ENCODE measurements at places on chromosomes 1 and 21.

DNA sequence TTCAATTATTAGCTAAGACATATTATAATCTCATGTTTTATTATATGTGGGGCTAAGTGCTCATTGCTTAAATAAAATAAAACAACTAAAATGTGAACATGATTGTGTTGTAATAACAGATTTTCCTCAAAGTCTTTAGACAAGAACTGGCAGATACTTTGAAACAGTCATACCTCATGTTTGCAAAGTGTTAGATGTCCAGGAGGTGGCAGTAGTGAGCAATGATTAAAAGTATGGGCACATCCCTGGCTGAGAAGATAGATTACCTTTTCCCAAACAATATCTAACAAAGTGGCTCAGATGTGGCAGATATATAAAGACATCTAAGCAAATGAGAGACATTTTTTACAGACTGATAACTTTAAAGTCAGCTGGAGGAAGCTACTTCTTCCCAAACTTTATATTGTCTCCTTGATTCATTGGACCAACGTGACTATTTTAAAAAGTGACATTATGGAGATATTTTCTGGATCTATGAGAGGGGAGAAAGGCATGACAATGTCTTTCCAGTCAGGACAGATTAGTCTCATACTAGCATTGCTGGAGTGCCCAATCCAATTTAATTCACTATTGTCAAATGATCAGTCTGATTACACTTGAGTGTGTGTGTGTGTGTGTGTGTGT is 269.8 kb downstream of the S1PR1 start:
- peak; percentile 26 for DNase-seq

DNA sequence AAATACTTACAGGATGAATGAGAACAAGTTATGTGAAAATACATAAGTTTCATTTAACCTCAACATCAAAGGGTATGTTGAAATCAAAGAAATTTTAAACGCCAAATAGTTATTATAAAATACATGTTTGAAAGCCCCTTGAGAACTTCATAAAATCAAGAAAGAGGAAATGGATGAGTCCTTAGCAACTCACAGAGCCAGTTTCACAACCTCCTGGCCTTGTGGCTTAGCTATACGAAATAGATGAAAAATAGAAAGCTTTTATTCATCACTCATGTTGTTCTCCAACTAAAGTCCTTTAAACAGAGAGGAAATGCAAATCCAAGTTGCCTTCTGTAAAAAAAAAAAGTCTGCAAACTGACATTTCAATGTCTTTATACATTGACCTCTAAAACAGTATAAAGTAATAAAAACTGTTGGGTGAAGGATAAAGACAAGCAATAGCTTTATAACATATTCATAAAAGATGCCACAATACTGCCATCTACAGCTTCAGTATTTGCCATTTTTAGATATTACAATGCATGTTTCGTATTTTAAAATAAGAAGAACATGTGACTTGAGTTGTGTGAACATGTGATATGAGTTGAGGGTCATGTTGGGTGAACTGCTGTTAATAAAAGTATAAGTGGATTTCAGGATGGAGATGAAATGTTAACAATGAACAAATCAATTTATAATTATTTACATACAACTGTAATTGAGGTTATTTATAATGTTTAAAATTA is 847.8 kb downstream of the MRPL39 start:
- DNase-seq, result no peak

DNA sequence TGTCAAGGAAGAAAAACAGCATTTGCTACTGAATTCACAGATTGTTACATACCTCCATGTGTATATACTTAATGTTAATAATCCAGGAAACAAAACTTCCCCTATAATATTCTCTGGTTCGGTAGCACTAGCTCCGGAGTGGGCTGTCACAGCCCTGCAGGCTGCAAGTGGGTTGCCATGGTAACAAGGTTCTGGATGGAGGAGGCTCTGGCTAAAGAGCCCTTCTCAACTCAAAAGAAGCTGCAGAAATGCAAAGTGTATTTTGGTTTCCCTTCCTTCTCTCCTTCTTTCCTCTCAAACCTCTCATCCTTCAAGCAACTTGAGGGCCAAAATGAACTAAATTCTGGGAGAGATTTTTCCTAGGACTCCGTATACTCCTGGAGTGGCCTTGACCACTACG is 45.2 kb downstream of the ASTN1 start:
- no peak for DNase-seq

DNA sequence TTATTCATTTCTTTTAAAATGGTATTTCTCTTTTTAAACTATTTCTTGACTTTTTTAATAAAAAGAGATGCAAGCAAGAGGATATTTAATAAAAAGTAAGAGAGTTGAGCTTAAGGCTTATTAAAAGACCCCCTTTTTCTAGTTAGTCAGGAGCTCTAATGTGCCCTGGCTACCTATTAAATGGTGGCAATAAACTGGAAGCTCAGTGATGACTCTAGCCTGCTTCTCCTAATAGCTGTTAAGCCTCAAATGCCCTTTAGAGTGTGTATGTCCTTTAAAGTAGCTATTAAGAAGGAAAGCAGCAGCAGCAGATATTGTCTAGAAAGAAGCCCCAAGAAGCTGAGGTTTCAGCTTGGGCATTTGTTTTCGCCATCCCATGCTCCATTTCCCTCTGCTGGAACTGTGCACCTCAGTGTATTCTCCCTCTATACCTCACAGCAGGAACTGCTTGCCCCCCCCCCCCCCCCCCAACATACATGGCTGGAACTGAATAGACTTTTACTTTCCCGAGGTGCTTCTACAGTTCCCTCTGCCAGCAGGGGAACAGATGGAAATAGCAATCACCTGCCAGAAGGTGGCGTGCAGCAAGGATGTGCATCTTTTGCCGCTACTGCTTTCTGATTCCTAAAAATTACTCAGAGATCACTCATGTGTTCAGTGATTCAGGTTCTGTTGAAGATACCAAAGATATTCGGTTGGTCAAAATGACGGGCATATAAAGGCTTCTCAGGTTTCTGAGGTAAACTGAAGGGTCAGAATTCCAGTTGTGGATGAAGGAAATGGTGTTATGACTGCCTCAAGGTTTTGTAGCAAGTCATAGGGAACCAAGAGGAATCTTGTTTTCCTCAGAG is 2.5 kb downstream of the RGS4 start:
- DNase-seq, result peak; percentile 4

- peak; percentile 45 for DNase-seq
Observed at GRCh38 chr1:83860490-83861221, 138.3 kb downstream of the TTLL7 start.

DNA sequence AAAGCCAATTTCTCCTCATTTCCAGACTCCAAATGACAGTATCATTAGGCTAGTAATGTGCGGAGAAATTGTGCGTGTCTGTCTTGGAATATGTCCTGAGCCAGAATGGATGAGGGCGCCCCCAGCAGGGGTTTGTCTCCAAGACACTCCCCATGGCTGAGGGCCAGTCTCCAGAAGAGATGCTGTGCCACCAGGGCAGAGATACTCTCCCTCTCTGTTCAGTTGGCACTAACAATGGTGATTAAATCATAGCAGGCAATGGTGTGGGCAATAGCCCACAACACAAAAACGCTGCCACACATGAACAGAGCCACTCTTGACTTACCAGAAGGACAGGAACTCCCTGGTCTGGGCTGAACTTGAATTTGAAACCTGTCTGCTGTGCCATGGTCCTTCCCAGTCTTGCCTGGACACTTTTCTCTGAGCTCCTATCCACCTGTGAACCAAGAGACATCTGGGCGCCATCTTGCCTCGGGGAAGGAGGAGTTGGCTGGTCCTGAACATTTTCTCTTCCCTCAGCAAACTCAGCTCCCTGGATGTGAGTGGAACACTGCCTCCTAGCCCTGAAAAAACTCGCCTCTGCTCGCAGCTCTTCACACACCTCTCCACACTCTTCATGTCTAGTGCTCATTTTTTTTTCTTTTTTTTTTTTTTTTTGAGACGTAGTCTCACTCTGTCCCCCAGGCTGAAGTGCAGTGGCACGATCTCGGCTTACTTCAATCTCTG is 14.8 kb upstream of the ADGRB2 start:
- no peak for DNase-seq

DNA sequence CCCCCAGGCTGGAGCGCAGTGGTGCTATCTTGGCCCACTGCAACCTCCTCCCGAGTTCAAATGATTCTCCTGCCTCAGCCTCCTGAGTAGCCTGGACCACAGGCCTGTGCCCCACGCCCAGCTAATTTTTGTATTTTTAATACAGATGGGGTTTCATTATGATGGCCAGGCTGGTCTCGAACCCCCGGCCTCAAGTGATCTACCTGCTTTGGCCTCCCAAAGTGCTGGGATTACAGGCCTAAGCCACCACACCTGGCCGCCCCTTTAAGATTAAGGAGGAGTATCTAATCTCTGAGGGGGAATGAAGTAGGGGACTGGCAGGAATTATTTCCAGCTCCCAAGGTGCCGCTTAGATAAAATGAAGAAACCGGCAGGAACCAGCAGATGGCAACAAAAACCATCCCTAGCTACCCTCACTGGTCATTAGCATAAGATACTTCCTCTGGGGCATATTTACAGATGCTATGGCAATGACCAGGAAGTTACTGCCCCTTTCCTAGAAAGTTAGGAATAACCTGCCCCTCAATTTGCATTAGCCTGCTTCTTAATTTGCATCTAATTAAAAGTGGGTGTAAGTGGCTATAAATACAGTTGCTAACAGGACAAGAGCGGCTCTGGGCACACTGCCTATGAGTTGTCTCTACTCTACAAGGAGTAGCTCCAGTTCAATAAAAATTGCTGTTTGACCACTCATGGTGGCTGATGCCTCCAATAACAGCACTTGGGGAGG is 7.1 kb upstream of the NSUN4 start:
- no peak for DNase-seq

DNA sequence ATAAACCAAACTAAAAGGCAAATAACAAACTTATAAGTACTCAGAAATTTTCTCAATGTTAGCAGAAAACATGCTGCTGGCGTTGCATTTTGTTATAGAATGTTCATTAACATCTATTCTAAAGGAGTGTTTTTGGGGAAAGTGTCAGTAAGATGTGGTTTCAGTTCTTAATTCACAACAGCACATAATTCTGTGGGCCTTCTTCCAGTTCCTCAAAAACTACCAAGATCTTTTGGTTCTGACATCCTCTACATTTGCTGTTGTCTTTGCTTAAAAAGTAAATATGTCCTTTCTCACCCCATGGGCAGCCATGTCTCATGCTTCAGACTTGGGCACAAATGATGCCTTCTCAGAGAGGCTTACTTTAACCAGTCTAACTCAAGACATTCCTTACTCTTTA is 152.5 kb downstream of the CDC7 start:
- DNase-seq, result no peak

DNA sequence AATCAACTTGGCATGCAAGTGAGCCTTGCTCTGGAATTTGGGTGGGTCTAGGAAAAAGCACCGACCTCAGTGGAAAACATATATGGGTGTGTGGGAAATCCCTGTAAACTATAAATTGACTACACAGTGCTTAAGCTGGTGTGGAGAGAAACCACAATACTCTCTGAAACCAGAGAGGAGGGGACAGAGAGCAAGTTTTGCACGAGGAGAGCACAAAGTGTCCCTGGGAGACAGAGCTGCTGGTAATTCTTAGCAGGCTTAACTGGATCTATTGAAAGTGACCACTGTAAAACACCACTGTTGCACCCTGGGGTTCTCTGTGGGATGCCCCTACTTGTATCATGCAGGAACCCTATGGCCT is 12.8 kb downstream of the KCNJ15 start:
- no peak for DNase-seq

GRCh38 chr1:198141668-198142351 is 15.0 kb upstream of the NEK7 start:
- DNase-seq, result no peak

Measured in activated CD8-positive, alpha-beta memory T cell treated with anti-CD3 and anti-CD28 coated beads for 48 hours (primary cell).